ENCODE measurements at places on chromosomes 1 and 21.

- no peak for DNase-seq
Observed at GRCh38 chr1:80645621-80646020, 1155.1 kb upstream of the ADGRL2 start.

DNA sequence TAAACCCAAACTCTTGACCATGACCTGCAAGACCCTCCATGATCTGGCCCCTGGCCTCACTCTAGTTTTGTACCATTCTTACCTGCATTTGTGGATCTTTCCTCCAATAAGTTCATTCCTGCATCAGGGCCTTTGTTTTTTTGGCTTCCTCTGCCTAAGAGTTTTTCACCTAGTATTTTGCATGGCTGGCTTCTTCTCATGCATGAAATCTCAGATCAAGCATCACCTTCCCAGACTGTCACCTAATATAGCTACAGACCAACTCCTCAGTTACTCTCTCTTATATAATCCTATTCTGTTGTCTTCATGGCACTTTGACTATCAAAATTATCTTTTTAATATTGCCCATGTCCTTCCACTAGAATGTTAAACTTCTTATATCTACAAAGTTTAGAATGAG, 54.2 kb downstream of the BTBD8 start:
- DNase-seq = no peak

DNA sequence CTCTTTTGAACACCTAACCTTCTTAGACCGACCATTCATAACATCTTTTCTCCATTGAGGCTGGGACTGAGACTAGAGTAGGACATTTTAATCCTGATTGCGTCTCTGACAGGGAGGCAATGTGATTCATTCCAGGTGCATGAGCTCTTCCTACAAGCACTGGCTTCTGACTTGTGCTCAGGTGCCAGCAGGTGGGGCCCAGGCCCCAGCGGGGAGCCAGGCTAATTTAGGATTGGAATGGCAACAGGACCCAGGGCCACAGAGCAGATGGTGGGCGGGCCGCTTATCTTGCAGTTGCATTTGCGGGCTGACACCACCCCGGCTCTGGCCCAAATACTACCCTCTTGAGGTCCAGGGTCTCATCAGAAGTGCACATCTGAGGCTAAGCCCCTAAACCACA, 4.1 kb downstream of the GPA33 start:
- DNase-seq = no peak

- no peak for DNase-seq
Observed at GRCh38 chr1:99232172-99232571, 32.1 kb upstream of the PLPPR4 start.

GRCh38 chr1:179251675-179252074, 22.2 kb upstream of the ABL2 start:
- DNase-seq = no peak

DNA sequence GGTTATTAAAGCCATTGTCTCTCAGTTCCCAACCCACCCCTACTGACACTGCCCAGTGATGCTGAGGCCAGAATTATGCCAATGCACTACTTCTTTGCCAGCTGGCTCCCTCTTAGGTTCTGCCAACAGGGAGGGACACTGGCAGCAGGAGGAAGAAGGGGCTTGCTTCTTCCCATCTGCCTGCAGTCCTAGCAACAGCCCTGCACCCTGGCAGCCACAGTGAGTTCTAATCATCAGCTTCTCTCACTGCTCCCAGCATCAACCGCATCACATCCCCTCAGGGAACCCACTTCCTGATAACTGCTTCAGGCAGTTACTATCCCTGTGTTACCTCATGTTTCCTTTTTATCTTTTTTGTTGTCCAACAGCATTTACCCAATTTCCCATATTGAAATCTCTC, 86.2 kb downstream of the UBR4 start:
- DNase-seq = no peak

DNA sequence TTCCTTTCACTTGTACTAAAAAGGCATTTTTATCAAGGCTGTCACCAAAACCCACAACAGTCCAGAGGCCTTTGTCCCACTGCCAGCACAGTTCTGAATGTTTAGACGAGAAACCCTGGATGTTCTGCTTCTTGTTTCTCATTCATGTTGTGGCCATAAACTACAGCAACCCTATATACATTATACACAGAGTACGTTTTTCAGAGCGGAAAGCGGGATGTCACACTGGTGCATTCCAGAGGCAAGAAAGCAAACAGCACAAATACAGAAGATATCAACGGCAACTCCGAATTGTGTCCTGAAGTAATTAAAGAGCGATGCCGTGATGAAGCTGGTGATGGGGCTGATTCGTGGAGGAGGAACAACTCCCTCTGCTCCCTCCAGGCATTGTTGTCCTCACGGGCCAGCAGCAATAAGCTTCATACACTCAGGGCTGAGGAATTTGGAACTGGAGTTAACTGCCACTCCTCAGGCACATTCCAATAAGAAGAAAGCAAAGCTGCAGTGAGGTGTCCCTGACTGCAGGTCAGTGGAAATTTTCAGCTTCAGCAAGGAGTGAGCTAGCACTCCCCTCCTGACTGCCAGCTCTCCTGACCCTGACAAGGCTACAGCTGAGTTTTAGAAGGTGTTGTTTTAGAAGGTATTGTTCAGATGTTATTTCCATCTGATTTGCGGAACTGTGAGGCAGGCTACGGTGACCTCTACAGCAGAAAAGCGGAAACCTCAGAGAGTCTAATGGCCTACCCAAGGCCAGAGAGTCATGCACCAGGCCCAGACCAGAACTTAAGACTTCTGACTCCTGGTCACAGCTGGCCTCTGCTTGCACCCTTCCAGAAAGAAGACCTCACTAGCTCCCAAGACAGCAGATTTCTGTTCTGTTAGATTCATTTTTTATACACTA, 149.0 kb downstream of the TGFBR3 start:
- DNase-seq = no peak

DNA sequence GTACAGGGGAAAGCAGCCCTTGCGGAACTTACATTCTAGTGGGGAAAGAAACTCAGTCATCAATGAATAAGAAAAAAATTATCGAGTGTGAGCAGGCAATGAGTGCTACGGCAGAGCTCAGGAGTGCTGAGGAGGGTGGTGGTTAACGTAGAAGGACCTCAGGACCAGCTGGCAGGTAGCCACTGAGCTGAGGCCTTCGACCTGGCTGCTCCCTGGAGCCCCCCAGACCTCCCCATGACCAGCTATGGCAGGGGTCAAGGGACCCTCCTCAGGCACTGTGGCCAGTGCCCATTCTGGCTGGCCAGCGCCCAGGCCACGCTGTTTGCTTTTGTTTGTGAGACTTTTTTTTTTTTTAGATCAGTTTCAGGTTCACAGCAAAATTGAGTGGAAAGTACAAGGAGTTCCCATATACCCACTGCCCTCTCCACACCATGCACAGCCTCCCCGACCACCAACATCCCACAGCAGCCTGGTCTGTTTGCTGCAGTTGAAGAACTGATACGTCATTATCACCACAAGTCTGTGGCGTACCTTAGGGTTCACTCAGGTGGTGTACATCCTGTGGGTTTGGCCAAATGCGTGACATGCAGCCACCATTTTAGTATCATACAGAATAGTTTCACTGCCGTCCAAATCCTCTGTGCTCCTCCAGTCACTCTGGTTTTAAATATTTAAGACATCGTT, 11.8 kb upstream of the TTC22 start:
- DNase-seq = no peak

DNA sequence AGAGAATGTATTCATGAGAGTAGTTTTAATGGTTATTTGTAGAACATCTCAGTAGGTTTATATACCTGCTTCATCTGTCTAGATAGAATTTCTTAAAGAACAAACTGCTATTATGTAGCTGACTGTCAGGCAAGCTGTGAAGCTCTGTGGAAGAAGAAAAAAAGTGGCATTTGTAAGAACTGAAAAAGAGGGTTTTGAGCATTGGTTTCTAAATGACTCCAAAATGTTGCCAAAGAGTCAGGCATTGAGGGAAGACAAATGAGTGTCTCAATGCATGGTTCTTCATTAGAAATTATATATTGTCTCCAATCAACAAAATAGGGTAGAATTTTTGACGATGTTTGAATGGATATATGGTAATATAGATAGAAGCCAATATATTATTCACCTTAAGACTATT, 1276.1 kb downstream of the KCNT2 start:
- DNase-seq = no peak

DNA sequence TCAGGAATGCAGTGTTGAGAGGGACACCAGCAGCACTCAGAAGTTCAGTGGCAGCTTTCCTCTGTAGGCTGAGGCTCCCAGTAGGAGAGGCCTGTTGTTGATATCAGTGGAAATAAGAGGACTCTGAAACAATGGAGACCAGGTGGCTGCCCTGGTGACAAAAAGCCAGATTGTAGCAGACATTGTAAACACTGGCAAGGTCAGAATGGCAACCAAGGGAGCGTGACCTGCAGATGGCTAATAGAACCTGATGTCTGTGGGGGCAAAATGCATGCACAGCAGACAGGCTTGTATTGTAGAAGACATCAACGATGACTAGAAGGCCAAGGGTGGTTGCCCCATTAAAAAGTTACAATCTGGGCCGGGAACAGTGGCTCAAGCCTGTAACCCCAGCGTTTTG, 53.1 kb upstream of the GPR37L1 start:
- no peak for DNase-seq

- no peak for DNase-seq
Observed at GRCh38 chr1:213986020-213986924, 1.5 kb upstream of the PROX1 start.

DNA sequence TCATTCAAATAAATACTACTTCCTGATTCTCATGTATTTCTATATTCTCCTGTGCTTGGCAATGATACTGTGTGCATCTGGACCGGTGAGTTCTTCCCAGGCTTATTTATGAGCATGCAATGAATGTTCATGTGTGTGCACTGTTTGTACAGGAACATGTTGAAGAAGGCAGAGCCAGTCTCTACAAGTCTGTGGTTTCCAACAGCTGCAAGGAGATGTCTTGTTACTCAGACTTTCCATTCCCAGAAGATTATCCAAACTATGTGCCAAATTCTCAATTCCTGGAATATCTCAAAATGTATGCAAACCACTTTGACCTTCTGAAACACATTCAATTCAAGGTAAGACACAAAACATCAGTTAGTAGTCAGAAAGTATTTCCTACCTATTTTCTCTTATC, 19.1 kb downstream of the FMO1 start:
- no peak for DNase-seq

DNA sequence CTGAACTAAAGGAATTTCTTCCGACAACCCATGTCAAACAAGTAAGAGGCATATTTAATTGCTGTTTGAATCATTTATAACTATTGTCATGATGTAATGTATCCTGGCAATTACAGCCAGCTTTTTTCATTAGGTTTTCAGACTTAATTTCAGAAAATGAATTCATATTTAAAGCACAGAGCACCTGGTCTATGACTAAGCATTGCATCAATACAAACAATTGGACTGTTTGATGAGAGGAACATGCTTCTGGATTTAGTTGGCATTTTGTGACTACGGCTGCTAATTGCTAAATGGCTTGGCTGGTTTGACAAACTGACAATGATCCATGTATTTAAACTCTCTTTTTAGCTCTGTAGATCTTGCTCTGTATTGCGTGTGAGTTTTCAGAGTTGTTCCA, 853.4 kb downstream of the NCAM2 start:
- no peak for DNase-seq

GRCh38 chr1:115160728-115161127, 71.4 kb upstream of the TSPAN2 start:
- DNase-seq = no peak

DNA sequence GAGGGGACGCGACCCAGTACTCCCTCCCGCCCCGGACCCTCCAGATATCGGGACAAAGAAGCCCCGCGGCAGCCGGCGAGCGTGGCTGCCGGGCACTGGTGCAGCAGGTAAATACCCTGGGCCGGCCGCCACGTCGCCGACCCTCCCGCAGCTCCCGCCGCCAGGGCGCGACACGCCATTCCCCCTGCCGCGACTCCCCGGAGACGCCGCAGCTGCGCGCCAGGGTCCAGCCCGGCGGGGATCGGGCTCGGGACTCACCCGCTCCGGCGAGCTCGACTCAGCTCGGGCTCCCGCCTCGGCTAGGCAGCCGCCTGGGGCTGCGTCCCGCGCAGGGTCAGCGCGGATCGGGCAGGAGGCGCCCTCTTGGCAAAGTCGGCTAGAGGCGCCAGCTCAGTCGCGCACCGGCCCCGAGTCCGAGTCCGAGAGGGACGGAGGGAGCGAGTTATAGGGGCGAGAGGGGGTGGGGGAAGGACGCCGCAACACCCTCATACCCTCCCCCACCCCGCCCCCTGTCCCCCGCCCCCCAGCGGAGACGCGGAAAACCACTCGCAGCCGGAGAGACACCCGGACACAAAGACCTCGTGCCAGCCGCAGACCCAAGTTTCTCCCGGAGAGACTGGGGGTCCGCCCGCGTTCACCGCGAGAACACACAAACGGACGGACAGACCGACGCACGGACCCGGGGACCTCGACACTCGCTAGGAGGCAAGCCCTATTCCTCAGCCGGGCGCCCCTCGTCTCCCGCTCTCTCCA, 985 bp downstream of the SYT6 start:
- no peak for DNase-seq

DNA sequence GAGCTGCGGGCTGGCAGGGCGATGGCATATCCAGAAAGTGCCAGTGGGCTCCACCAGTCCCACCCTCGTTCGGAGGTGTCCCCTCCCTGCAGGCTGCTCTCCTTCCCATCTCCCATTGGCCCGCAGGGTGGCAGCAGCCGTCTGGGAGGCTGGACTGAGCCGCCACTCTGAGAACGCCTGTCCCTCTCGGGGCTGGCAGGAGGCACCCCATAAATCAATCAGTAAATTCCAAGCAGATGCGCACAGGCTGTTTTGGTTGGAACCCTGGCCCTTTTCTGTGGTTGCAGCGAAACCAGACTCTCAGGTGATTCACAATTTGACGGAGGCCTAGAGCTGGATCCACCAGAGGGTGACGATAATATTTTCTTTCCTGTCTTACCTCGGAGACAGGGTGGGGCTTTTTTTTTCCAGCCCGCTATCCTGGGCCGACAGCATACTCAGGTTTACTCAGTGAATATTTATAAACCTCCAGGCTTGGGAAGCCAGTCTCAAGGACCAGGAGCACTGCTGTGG, 99.7 kb downstream of the GLIS1 start:
- DNase-seq = no peak

DNA sequence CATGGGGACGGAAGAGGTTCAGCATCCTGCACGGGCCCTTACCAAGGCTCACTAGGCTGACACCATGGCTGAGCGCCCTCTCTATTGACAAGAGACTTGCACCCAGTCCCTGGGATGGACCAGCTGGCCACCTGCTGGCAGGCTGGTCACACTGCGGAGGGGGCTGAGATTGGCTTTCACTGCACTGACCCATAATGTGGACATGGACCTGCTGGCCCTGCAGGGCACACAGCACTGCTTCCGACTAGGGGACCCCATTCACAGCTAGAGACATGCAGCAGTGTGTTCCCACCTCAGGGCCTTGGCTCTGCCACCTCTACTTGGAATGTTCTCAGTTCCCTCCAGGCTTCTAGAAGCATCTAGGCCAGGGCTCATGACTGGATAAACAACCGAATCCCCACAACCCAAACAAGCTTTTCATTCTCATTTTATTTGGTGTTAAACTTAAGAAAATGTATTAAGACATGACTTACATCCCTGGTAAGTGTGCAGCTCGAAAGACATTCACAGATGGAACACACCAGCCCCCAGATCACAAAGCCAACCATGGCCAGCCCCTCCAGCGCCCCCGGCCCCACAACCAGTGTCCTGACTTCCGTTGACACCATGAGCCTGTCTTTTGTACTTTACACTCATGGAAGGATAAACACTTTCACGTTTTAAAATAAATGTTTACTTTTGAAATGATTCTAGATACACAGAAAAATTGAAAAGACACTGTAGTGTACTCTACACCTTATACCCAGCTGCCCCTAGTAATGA, 9.3 kb upstream of the SRARP start:
- DNase-seq = no peak

- DNase-seq = no peak
Observed at GRCh38 chr1:8629241-8630091, 188.0 kb downstream of the RERE start.

GRCh38 chr1:8077120-8077573, 51.0 kb upstream of the ERRFI1 start:
- DNase-seq = no peak

Measured in activated CD8-positive, alpha-beta memory T cell treated with anti-CD3 and anti-CD28 coated beads for 1 hour (primary cell).